T follicular helper cell (primary cell): ENCODE measurements at places on chromosomes 5 and 9.

GRCh38 chr5:161385027-161385426 is 161.5 kb downstream of the GABRB2 start:
- DNase-seq, result no peak

GRCh38 chr5:57383093-57383861 is 99.3 kb downstream of the ACTBL2 start:
- no peak for DNase-seq

DNA sequence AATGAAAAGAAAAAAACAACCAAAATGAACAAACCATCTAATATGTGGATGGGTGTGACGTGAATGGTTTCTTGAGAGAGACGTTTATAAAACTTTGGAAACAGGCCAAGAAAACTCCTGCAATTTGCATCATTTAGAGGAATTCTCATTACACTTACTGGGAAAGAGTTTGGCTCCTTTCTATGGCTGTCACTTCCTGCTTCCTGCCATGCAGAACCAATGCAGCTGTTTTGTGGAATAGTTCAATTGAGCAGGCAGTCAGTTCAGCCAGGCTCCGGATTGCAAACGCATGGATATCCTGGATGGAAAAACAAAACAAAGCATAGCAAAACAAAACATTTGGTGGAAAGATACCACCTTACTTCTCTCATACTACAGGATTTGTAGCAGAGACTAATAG is 36.6 kb downstream of the FAM114A2 start:
- no peak for DNase-seq

- DNase-seq, result no peak
Observed at GRCh38 chr5:173530547-173530946, 85.9 kb downstream of the BOD1 start.

GRCh38 chr5:37882636-37883035 is 42.8 kb upstream of the GDNF start:
- no peak for DNase-seq

DNA sequence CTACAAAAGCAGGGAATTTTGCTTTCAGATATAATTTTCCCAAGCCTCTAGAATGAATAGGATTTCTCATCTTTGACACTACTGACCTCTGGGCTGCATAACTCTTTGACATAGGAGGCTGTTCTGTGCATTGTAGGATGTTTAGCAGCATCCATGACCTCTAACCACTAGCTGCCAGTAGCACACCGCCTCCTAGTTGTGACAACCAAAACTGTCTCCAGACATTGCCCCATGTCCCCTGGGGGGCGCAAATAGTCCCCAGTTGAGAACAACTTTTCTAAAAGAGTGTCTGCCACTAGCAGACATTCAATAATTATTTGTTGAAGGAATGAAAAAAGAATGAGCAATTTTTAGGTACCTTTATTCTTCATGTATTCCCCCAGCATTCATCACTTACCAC is 51.8 kb downstream of the POU4F3 start:
- DNase-seq, result no peak

- DNase-seq, result no peak
Observed at GRCh38 chr9:118962426-118962825, 406.8 kb downstream of the BRINP1 start.

GRCh38 chr5:57531333-57531732 is 48.7 kb upstream of the ACTBL2 start:
- no peak for DNase-seq

GRCh38 chr5:59151162-59151889 is 568.5 kb downstream of the RAB3C start:
- no peak for DNase-seq

GRCh38 chr9:35079041-35079425 is 709 bp downstream of the FANCG start:
- DNase-seq, result no peak

- no peak for DNase-seq
Observed at GRCh38 chr9:131045300-131046092, 36.5 kb downstream of the LAMC3 start.
